ENCODE measurements at places on chromosomes 16 and 17.

GRCh38 chr17:21113049-21113690, 13.6 kb upstream of the DHRS7B start:
- no peak for DNase-seq

DNA sequence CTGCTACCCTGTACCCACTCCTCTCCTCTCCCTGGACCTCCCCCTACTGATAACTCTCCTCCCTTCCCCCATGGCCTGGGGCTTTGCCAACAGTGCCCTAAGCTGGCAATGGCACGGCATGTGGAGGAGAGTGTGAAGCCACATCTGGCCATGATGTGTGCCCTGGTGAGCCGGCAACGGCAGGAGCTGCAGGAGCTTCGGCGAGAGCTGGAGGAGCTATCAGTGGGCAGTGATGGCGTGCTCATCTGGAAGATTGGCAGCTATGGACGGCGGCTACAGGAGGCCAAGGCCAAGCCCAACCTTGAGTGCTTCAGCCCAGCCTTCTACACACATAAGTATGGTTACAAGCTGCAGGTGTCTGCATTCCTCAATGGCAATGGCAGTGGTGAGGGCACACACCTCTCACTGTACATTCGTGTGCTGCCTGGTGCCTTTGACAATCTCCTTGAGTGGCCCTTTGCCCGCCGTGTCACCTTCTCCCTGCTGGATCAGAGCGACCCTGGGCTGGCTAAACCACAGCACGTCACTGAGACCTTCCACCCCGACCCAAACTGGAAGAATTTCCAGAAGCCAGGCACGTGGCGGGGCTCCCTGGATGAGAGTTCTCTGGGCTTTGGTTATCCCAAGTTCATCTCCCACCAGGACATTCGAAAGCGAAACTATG, 5.2 kb downstream of the TRAF4 start:
- DNase-seq = no peak

DNA sequence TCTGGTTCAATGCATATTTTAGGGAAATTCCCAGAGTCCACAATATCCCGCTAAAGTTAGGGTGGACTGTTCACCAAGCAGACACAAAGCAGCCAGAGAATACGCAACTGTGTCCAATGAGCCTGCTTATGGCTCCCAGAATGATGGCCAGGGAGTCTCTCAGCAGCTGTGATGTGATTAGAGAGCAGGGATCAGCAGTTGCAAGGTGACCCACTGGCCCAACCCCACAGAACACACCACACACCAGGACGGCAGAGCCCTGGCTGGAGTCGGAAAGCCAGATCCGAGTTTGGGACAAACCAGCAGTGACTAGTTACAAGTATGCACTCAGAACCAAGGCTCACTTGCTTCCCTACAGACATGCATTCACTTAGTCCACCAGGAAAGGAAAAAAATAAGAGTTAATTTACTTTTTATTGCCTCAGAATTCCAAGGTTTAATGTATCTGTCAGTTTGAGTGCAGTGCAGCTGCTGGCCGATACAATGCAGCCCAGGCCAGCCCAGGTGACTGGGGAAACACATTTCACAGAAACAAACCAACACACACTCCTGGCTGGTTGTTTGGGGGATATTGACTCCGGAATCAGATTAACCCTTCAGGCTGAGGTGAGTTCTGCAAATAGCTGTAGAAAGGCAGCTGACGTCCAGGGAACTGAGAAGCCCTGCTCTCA, 121.7 kb downstream of the HIC1 start:
- no peak for DNase-seq

GRCh38 chr16:3716831-3717234, 491 bp downstream of the TRAP1 start:
- DNase-seq = peak; percentile 10

GRCh38 chr16:19583665-19584300, 28.3 kb downstream of the VPS35L start:
- DNase-seq = peak; percentile 64

- peak; percentile 38 for DNase-seq
Observed at GRCh38 chr16:74468807-74469525, 47.7 kb upstream of the CLEC18B start.

- no peak for DNase-seq
Observed at GRCh38 chr16:9791556-9791955, 390.7 kb downstream of the GRIN2A start.

- DNase-seq = no peak
Observed at GRCh38 chr17:48374650-48375230, 55.3 kb downstream of the SKAP1 start.

GRCh38 chr17:48487221-48487620, 43.6 kb downstream of the HOXB1 start:
- no peak for DNase-seq

DNA sequence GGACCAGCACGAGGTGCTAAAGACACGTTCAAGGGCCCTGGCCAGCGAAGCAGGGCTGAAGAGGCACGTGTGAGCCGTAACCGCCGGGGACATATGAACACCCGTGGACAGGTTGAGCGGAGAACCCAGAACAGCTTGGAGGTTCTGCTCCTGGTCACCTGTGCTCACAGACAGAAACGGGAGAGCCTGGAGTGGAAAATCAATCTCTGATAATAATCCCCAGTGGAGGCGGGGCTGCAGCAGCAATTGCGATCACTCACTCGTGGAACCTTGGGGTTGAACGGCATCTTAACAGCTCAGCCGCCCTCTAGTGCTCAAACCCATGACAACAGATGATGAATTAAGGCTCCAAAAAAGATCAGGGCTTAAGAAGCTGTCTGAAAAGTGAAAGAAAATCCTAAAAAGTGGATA, 25.6 kb downstream of the WIPI1 start:
- peak; percentile 59 for DNase-seq

- no peak for DNase-seq
Observed at GRCh38 chr16:20743591-20743990, 2.0 kb upstream of the THUMPD1 start.

GRCh38 chr16:79188115-79188738, 412.3 kb downstream of the MAF start:
- DNase-seq = no peak

DNA sequence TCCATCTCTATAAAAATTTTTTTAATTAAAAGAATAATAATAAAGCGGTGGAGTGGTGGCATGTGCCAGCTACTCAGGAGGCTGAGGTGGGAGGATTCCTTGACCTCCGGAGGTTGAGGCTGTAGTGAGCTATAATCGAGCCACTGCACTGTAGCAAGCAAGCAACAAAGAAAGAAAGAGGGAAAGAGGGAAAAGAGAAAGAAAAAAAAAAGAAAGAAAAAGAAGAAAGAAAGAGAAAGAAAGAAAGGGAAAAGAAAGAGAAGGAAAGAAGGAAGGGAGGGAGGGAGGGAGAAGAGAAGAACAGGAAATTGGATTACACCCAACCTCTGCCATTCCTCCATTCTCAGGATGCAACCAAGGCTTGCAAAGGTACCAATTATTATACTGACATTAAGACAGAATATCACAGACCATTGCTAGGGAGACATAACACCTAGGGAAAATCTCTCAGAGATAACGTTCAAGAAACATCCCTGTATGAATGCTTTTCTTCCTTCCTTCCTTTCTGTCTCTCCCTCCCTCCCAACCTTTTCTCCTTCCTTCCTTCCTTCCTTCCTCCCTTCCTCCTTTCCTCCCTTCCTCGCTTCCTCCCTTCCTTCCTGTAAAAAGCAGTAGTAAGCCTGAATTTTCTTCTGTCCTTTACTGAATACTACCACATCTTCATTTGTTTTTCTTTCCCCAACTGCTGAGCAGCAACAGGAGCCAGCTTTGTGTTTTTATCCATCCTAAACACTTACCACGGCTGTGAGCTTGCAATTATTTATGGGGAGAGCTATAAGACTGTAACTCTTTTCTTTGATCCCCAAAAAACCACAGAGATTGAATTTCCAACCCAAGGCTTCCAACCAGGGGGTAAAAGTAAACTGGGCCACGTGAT, 1.8 kb upstream of the LITAF start:
- no peak for DNase-seq

DNA sequence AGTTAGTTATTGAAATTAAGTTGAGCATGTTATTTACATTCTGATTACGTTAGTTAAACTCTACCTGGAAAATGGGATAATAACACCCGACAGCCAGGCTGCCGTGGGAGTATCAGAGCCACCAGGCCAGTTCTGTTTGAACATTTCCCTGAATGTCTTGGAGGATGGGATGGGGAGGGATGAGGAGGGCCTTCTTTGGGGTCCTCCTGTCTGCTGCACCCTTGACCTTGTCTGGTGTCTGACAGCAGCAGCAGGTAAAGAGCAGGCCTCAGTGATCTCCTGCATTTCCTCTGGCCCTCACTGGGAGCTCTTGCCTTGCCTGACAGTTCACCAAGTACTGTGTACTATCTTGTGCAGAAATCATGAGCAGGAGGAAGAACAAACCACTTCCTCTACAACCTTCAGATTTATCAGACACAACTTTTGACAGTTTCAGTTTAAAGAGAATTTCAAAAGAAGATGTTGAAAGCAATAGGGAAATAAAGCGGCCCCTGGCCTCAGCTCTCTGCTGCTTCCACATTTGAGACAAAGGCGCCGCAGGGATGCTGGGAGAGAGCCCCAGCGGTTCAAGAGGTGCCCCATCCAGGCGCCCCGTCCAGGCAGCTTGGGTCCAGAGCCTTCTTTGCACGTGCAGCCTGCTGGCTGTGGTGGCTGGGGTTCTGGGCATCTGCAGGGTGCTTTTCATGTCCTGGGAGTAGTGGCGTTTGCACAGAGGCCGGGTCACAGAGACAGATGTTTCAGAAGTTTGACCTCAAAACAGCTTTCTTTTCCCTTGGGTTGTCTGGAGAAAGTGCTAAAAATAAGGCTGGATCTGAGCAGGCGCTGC, 25.3 kb downstream of the CMIP start:
- DNase-seq = no peak

DNA sequence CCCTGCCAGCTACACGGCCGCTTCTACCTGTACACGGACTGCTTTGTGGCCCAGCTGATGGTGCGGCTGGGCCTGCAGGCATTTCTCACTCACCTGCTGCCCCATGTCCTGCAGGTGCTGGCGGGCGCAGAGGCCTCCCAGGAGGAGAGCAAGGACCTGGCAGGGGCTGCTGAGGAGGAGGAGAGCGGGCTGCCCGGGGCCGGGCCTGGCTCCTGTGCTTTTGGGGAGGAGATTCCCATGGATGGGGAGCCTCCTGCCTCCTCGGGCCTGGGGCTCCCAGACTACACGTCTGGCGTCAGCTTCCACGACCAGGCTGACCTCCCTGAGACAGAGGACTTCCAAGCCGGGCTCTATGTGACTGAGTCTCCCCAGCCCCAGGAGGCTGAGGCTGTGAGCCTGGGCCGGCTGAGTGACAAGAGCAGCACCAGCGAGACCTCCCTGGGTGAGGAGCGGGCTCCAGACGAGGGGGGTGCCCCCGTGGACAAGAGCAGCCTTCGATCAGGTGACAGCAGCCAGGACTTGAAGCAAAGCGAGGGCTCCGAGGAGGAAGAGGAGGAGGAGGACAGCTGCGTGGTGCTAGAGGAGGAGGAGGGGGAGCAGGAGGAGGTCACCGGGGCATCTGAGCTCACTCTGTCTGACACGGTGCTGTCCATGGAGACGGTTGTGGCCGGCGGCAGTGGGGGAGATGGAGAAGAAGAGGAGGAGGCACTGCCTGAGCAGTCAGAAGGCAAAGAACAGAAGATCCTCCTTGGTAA, 3.5 kb downstream of the WDR81 start:
- DNase-seq = no peak

DNA sequence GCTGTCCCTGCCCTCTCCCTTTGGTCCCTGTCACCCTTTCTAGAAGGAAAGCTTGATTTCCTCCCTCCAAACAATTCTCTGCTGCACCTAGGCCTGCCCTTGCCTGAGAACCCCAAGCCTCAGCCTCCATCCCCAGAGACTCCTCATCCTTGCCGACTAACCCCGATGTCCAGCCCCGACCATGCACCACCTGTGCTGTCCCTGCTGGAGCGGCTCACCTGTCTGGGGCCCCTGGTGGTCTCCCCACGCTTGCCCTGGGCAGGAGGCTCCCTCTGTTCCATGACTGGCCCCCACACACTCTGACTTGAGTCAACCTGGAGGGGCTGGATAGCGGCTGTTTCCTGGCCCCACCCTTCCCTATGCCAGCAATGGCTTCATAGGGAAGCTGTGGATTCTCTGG, 12.0 kb upstream of the SRRM2 start:
- no peak for DNase-seq

GRCh38 chr17:18225642-18226283, 328 bp downstream of the LLGL1 start:
- no peak for DNase-seq

DNA sequence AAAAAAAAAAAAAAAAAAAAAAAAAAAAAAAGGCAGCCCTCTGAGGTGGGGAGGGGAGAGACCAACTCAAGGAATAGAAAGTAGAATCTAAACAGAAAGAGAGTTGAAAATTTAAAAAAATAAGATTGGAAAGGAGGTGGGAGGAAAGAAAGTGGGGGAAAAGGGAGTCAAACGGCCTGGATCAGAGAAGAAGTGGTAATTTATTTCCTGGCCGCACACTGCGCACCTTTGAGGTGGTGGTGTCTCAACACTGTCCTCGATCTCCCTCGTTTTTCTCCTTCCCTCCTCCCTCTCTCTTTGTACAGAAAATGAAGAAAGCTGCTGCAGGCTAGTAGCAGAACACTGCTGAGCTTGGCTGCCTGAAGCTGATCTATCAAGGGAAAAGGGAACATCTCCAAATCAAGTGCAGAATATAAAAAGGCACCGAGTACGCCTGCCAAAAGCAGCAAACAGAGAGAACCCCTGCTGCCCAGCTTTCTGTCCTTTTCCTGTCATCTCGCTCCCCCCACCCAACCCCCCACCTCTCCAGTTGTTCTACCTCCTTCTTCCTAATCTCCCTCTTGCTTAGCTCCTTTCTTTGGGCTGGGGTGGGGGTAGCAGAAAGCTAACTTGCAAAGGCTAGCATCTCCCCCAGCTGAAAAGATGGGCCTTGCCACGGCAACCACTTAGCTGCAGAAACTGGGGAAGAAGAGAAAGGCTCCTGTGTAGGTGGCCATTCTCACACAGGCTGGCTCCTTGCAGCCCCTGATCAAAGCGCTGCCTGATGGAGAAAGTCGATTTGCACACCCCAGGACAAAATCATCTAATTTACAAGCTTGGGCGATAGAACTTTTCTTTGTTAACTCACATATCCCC, 22.5 kb downstream of the AXIN2 start:
- DNase-seq = no peak

GRCh38 chr17:65287040-65287439, 149.9 kb downstream of the RGS9 start:
- DNase-seq = no peak

DNA sequence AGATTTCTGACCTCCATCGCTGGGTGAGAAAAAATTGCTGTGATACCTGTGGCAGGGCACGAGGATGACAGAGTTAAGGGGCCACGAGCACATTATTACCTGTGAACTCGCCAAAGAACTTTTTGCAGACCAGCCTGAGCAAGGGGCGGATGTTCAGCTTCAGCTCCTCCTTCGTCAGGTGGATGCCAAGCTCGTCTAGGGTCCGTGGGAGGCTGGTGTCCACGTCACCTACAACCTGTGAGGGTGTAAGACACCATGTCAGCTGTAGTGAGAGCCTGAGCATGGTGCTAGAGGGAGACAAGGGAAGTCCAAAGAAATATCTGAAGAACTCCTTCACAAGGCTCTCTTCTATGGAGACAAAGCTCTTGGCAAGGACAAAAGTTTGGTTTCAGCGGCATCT, 17.1 kb downstream of the HIGD1B start:
- no peak for DNase-seq

- DNase-seq = peak; percentile 75
Observed at GRCh38 chr16:85461022-85461813, 151.9 kb upstream of the GSE1 start.

Data from foreskin fibroblast (primary cell).